Mesenteric fat pad (tissue), 1 donor: ENCODE measurements at places on chromosomes 5 and 9. TPM values are rescaled to one million over a fixed set of nuclear protein-coding genes. Genes with fewer than 3 reads are reported as not detected.

The ADAMTS6 gene
- 1.3 TPM for total RNA-seq

The TAF11L5 gene
- total RNA-seq: not detected

The NIPBL gene
- 57.3 TPM for total RNA-seq

The TMEM215 gene
- not detected for total RNA-seq

The C1QTNF2 gene
- 0.64 TPM for total RNA-seq

The ANKRD34B gene
- total RNA-seq: 0.10 TPM

The ZNF300 gene
- total RNA-seq: 2.4 TPM

The PROB1 gene
- 2.1 TPM for total RNA-seq

The PMPCA gene
- total RNA-seq: 47.3 TPM

The SURF6 gene
- 15.8 TPM for total RNA-seq

The PCDHGA7 gene
- total RNA-seq: 1.9 TPM

The SCAMP1 gene
- 33.8 TPM for total RNA-seq

The SOHLH1 gene
- not detected for total RNA-seq

The ABHD17B gene
- total RNA-seq: 14.3 TPM

The C5 gene
- total RNA-seq: 2.1 TPM

The PHF24 gene
- 0.39 TPM for total RNA-seq

The RPP25L gene
- total RNA-seq: 14.8 TPM
